ENCODE measurements at places on chromosomes 16 and 17. TPM values are rescaled to one million over a fixed set of nuclear protein-coding genes. Genes with fewer than 3 reads are reported as not detected.

Gene KRTAP3-1
- total RNA-seq, result not detected

Gene QRICH2
- 3.4 TPM for total RNA-seq

Gene CCL3
- not detected for total RNA-seq

Gene GIT1
- total RNA-seq, result 30.0 TPM

Gene KRT24
- not detected for total RNA-seq

Gene PRSS21
- not detected for total RNA-seq

Gene CLDN6
- 0.14 TPM for total RNA-seq

Gene GAS2L2
- total RNA-seq, result not detected

Gene KCTD19
- under 0.01 TPM for total RNA-seq

Gene HS3ST2
- not detected for total RNA-seq

Gene ASIC2
- total RNA-seq, result not detected

Gene PRAC2
- total RNA-seq, result 0.66 TPM

Gene RBFOX1
- total RNA-seq, result not detected

Gene MAF
- 1.7 TPM for total RNA-seq

Gene TMEM219
- 83.6 TPM for total RNA-seq

Gene ALOX12B
- not detected for total RNA-seq

Gene CORO1A
- 3.3 TPM for total RNA-seq

Gene CD300E
- not detected for total RNA-seq

Gene CDK3
- 0.66 TPM for total RNA-seq

Gene PLA2G10
- not detected for total RNA-seq

Gene VASN
- 358 TPM for total RNA-seq

Gene TNK1
- total RNA-seq, result 0.22 TPM

Gene NT5C3B
- 79.9 TPM for total RNA-seq
